ENCODE measurements at places on chromosomes 6 and 20. TPM values are rescaled to one million over a fixed set of nuclear protein-coding genes. Genes with fewer than 3 reads are reported as not detected.

The RAET1G gene
- not detected for total RNA-seq

DNA sequence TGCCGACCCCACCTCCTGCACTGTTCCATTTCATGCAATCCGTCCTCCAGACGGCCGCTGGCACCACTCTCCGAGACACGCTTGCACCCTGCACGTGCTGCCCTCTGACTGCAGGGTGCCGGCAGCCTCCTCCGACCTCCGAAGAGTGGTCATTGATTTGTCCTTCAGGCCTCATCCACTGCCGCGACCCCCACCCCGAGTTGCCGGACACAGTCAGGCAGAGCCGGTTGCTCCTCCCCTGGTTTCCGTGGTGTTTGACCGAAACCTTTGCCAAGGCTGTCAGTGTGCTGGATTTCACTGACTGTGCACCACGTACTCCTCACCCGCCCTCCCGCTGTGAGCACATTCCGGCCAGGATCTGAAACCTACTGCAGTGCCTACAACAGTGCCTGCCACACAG lies 156.4 kb upstream of the PDE10A start:
- DNase-seq, result no peak
- H3K4me3 ChIP-seq, result no peak overlapping the region
- no peaks in the 10 kb centered on the region for H3K4me1 ChIP-seq
- no peaks in the 10 kb centered on the region for H3K27me3 ChIP-seq

The SLC44A4 gene
- not detected for total RNA-seq

The CD24 gene
- not detected for total RNA-seq

DNA sequence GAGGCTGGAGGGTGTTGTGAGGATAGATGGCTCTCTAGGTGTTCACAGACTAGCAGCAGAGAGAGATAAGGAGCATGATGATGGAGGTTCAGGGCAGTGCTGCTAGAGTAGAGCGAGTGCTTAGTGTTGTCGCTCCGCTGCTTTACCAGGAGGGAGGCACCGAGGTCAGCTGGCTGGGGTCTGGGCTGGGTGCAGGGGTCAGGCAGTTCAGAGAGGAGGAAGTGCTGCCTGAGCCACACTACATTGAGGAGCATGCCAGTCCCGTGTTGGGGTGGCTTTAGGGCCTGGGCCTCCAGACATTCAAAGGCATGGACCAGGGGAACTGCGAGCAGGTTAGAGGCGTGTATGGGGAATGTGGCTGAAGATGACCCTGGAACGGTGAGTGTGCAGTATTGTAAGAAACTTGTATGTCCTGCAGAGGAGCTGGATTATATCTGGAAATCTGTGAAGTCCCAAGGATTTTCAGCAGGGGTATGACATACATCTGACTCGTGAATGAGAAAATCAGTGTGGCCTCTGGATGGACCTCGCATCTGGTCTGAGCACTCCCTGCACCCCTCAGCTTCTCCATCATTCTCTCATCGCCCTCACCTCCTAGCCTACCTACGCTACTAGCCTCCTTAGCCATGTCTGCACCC lies 66.9 kb downstream of the IGF2R start:
- peaks cover 11% of the 10 kb centered on the region for H3K4me1 ChIP-seq
- H3K27ac ChIP-seq, result peak overlapping the region; percentile 66
- H3K36me3 ChIP-seq, result peaks cover 37% of the 10 kb centered on the region
- H3K4me3 ChIP-seq, result no peak overlapping the region
- H3K27me3 ChIP-seq, result no peaks in the 10 kb centered on the region

The SLC2A10 gene
- total RNA-seq, result 13.1 TPM

Data from ascending aorta (tissue), 2 donors.